ENCODE measurements at places on chromosomes 7 and 10.

GRCh38 chr10:100814751-100815474, 69.5 kb downstream of the PAX2 start:
- DNase-seq, result no peak

DNA sequence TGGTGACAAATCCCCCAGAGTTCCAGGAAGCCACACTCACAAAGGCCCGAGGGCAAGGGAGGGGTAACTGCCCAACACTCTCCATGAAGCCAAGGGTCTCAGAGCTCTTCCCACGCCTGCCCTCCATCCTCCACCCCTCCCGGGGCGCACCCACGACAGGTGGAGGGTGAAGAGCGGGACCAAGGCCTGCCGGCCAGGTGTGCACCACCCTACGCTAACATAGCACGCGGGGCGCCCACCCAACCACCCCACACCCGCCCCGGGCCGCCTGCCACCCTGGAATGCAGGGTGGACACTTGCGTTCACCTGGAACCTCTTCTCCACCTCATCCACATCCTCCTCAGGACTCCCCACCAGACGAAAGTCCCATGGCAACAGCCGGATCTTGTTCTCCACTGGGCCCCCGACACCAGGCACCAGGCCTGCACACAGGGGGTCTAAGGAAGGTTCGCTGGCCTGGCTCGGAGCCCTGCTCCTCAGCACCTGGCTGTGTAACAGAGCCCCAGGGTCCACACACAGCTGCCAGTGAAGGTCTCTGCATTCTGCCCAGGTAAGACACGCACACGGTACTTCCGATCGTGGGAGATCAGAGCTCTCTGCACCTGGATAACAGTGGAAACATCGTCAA, 32.7 kb downstream of the MAD1L1 start:
- no peak for DNase-seq

- no peak for DNase-seq
Measured at GRCh38 chr10:70950037-70950436, 61.7 kb upstream of the PCBD1 start.

- peak; percentile 36 for DNase-seq
Measured at GRCh38 chr10:74078037-74078436, 72.6 kb downstream of the AP3M1 start.

DNA sequence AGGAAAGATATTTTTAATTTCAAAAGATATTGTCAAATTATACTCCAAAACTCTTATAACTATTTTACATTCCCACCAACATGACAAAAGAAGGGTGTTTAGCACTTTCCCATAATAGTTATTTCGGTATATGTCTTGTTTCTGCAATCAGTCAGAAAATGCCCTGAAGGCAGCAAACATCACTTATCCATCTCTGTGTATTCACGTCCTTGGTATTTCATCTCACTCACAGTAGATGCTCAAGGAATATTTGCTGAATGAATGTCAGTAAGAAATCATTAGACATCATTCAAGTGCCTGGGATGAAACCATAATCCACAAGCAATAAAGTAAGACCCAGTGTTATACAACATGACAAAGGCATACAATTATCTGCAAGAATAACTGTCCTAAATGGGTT, 112.7 kb downstream of the GFRA1 start:
- no peak for DNase-seq

- DNase-seq, result no peak
Measured at GRCh38 chr7:156014808-156015207, 202.5 kb upstream of the SHH start.

- no peak for DNase-seq
Measured at GRCh38 chr7:95690367-95690947, 81.9 kb upstream of the DYNC1I1 start.

DNA sequence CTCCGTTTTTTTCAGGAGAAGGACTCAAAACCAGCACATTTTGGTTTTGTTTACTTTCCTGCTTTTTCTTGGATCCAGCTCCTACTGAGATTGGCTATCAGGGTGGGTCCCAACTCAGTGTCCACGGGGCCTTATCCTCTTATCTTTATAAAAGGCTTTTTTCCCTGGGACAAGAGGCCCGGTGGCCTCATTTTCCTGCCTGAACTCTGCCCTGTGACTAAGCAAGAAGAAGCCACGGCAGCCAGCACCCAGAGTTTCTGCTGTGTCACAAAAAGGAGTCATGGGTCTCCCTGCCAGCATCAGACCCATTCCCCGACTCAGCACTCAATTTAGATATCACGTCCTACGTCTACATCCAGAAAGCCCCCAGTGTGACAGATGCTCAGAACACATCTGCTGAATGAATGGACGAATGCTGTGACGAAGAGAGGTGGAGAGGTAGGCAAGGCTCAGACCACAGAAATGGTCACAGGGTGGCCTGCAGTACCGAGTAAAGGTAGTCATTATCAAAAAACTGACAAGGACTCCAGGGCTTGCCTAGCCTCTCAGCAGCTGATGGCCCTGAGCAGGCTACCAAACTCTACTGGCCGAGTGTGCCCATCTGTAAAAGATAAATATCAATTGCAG, 16.7 kb downstream of the DLG5 start:
- DNase-seq, result no peak

- no peak for DNase-seq
Measured at GRCh38 chr10:5892007-5892406, 2.0 kb downstream of the FBH1 start.

- no peak for DNase-seq
Measured at GRCh38 chr10:118151461-118151860, 104.7 kb upstream of the RAB11FIP2 start.

- DNase-seq, result peak; percentile 18
Measured at GRCh38 chr10:48363617-48364355, 57.3 kb downstream of the MAPK8 start.
